ENCODE measurements at places on chromosomes 7 and 10.

DNA sequence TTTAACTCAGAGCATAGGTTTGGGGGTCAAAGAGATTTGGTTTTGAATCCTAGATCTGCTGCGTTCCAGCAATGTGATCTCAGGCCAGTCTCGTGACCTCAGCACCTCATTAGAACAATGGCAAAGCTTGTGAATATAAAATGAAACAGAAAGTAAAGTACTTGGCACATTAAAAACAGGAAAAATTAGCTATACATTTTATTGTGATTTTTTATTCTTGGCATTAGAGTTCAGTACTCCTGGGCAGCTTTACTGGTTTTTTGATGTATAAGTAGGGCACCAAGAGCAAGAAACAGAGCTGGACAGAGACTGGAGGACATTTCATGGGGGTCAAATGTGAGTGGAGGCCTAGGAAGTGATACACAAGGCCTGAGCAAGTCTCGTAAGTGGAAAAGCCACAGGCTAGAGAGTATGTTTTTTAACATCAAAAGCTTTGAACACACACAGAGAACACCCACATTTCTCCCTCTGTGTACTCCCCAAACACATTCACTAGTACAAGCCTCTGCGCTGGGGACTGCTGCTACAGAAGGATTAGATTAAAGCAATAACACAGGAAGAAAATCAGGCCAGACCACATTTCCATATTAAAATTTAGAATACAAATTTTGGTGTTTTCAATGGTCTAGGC is 157.2 kb upstream of the SLC25A13 start:
- no peak for DNase-seq

- no peak for DNase-seq
Observed at GRCh38 chr7:8190119-8190895, 71.7 kb downstream of the ICA1 start.

- no peak for DNase-seq
Observed at GRCh38 chr10:86085136-86085535, 281.5 kb downstream of the GRID1 start.

DNA sequence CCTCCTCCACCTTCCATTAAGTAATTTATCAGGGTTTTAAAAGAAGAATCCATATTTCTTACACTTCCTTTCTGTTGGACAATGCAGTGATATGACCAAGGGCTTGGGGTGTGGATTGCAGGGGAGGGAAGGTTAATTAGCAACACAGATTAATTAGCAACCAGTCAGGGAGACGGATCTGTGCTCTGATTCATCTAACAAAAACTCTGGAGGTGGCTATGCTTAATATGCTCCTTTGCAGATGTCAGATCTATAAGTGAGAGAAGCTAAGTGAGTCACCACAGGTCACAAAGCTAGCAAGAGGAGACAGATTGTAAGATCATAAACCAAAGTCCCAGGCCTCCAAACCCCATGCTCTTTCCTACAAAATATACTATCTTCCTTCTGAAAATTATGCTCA is 178.8 kb upstream of the ITGB1 start:
- no peak for DNase-seq

GRCh38 chr10:11629731-11630130 is 18.3 kb upstream of the USP6NL start:
- DNase-seq = no peak

- DNase-seq = peak; percentile 85
Observed at GRCh38 chr10:71975087-71975870, 11.1 kb downstream of the CHST3 start.

DNA sequence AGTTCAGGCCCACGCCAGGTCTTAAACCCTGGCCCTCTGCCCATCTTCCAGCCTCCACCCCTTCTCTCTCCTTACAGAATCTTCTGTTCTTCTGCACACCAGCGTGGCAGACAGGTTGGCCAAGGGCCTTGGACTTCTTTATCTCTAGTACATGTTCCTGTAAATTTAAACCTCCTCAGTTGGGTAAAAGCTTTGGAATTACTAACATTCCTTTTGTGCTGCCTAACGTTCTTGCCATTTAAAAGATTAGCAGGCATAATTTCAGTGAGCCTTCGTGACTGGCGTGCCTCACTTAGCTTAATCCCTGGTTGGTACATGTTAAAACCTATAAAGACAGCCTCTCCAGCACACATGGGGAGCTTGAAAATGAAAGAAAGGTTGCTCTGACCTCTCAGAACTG is 192.2 kb downstream of the CUX1 start:
- DNase-seq = no peak

GRCh38 chr7:73681031-73681430 is 2.2 kb downstream of the DNAJC30 start:
- no peak for DNase-seq

DNA sequence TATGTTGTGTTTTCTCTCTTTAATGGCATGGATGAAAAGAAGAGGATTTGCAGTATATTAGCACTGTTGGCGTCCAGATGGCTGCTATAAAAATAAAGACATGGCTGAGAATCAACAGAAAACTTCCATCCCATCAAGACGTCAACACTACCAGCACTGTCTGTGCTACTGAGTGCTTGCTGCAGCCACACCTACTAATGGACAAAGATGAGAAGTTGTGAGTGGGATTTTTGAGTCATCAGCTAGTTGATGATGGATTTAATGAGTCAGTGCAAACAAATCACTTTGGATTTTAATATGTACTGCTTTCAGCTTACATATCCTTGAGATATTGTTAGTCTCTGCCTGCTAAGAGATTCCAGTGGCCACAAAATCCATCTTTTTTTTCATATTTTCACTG is 631.0 kb upstream of the ANKRD30A start:
- DNase-seq = peak; percentile 47

GRCh38 chr7:73966062-73966940 is 61.7 kb upstream of the ELN start:
- no peak for DNase-seq

GRCh38 chr10:85661123-85661522 is 705.5 kb downstream of the GRID1 start:
- no peak for DNase-seq

- DNase-seq = no peak
Observed at GRCh38 chr7:117085769-117086463, 132.6 kb downstream of the ST7 start.

- DNase-seq = no peak
Observed at GRCh38 chr10:119373294-119374102, 166.1 kb downstream of the GRK5 start.

- no peak for DNase-seq
Observed at GRCh38 chr7:11539853-11540252, 292.1 kb downstream of the THSD7A start.

DNA sequence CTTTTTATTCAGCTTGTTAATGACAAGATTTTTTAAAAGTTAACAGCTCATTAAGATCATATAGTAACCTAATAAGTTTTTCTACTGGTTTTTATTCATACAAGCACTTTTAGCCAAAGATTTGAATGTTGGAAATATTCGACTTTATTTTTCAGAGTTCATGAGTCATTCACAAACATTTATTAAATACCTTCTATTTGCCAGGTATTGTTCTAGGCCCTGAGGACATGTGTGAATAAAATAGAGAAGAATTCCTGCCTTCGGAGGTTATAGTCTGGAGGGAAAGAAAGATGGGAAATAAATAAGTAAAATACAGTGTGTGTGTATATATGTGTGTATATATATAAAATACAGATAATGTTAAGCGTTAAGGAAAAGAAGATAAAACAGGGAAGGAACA is 31.5 kb downstream of the BTAF1 start:
- no peak for DNase-seq

DNA sequence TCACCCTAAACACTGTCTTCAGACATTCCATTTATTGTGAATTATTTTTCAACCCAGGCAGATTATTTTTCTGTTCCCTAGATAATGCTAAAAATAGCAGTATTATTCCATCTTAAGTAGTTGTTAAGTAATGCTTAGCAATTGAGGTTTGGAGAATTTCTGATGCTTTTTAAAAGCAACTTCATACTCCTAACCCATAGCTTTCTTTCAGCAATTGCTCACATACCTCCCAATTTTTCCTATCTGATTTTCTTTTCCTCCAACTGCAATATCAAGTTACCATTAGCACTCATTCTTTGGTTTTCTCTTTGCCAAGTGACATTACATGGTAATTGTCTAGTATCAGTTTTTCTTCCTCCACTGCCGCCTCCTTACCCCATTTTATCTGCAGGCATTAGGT is 104.7 kb downstream of the GPR85 start:
- no peak for DNase-seq

DNA sequence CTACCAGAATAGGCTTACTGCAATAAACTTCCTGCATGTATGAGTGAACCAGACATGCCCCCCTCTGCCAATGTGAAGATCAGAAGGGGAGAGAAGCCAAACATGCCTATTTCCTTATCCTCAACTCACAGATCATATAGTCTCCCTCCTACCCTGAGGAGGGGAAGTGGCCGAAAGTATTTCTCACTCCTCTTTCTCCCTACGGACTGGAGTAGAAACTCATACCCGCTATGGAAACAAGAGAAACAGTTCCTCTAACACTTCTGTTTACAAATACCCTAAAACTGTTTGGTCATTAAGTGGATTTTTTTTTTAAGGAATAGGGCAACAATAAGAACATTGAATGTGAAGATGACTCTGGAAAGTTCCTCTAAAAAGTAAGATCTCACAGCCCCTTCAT is 31.4 kb downstream of the CCNJ start:
- DNase-seq = no peak

- no peak for DNase-seq
Observed at GRCh38 chr10:50351483-50352146, 100.3 kb upstream of the ASAH2 start.

DNA sequence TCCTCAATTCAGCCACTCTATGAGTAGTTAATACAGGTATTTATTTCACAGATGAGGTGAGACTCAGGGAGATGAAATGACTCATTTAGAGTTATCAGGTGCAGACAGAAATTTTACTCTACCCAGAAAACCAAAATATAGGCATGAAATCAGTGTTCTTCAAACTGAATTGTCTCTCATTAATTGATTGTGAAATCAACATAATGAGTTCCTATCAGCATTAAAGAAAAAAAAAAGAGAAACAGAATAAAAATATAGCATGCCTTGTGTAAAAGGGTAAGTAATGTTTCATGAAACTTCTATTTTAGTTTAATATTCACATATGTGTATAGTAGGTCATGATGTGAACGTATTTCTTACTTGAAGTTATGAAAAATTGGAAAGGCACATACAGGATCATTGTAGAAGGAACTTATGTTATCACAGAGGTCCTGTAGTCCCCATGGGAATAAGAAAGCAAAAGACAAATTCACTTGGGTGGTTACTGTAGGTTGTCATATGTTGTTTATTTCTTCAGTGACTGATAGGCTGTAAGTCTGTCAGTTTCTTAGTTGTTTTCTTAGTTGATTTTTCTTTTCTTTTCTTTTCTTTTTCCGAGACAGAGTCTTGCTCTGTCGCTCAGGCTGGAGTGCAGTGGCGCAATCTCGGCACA is 47.5 kb downstream of the KAT6B start:
- no peak for DNase-seq
